Substantia nigra (tissue), 51 donors: ENCODE measurements at places on chromosomes 1 and 21.

- DNase-seq = no peak
Observed at GRCh38 chr1:7688659-7689058, 82.4 kb upstream of the VAMP3 start.

DNA sequence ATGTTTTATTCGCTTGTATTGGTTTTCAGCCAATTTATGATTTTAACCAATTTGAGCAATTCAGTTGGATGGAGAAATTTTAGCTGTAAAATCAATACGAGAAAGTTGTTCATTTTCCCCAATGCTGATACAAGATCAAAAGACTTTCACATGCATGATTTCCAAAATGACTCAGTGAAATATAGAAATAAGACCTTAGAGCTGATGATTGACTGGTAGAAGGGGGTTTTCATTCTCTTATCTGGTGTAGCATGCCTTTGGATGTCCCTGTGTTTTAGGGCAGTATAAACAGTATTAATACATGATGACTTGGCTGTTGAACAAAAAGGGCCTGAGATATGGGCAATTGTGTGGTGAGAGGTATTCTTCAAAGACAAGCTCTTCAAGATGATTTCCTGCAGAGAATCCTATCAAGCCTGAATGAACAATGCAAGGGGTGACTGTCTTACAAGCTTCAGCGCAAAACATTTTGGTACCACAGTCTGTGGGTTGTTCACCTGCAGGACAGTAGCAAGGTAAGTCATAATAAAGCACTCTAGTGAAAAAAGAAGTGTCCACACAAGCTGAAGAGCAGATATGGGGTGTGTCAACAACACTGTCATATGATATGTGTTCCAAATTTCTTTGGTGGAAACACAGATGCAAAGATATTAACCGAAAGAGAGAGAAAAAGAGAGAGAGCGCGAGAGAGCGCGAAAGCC lies 156.2 kb downstream of the TNFSF18 start:
- DNase-seq = no peak

DNA sequence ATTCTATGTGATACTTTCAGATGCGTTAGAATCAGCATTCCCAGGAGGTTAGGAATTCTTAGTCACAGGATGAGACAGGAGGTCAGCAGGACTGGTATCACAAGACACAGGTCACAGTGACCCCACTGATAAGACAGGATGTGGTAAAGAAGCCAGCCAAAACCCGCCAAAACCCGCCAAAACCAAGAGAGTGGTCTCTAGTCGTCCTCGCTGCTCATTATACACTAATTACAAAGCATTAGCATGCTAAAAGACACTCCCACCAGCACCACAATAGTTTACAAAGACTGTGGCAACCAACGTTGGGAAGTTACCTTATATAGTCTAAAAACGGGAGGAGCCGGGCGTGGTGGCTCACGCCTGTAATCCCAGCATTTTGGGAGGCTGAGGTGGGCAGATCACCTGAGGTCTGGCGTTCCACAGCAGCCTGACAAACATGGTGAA lies 13.9 kb upstream of the ACTA1 start:
- DNase-seq = no peak

DNA sequence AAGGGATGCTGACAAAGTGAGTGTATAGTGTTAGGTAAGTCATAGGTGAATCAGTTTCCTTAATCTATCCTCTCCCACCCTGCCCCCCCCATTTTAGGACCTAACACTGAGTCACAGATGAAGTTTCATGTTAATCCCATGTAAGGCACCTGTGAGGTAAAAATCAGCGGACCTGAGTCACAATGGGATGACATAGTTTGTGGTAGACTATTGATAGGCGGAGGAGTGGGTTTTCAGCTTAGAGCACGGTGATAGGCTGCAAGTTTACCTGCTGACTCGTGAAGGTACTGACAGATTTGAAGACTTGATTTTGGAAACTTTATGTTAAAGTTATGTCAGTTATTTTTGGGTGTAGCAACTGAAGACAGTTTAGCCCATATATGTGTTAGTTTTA lies 1.7 kb downstream of the TOR1AIP1 start:
- no peak for DNase-seq

DNA sequence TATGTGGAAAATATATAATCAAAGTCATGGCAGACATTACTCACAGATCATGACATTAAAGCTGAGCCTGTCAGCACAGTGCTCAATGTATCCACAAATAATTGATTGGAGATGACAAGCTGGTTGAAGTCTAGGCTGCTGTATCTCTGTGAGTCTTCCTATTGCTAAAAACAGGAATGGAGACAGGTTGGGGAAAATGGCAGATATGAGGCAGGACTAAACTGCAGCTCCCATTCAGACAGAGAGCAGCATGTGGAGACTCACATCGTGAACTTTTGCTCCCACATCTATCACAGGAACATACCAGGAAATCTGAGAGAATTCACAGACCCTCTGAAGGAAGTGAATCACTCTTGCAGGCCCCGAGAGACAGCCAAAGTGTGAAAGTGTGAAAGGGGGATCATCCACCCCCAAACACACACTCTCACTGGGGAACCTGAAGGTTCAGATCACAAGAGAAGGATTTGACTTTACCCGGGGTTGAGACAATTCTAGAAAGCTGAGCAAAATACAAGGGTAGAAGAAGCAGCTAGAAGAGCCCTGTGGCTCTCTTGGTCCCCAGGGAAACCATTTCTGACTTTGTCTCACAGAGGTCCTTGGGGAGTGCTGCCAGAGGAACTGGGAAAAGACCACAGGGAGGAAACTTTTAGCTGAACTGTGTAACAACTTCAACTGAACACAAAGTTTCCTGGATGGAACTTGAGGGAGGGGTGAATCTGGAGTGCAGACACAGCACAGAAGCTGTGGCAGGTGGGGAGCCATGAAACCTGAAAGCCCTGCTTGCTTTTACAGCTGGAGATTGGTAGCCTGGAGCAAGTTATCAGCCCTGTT lies 173.4 kb downstream of the S1PR1 start:
- DNase-seq = no peak

- DNase-seq = no peak
Observed at GRCh38 chr1:171576144-171576543, 45.9 kb upstream of the MYOCOS start.

DNA sequence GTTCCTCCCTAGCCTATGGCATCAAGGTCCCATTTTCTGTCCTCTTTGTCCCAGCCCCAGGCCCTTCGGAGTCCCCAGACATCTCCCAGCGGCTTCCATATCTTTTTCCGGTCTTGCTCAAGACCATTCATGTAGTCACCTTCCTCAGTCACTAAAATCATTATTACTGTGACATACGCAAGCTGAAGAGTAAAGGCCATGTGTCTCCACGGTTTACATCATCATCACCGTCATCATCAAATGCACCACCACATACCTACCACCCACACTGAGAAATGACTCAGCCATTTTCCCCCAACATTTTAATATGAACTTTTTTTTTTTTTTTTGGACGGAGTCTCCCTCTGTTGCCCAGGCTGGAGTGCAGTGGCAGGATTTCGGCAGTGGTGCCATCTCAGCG lies 43.4 kb downstream of the FHAD1 start:
- no peak for DNase-seq

- DNase-seq = no peak
Observed at GRCh38 chr21:37219761-37220432, 47.2 kb downstream of the VPS26C start.

- no peak for DNase-seq
Observed at GRCh38 chr1:114892194-114892918, 37.7 kb downstream of the SYCP1 start.

DNA sequence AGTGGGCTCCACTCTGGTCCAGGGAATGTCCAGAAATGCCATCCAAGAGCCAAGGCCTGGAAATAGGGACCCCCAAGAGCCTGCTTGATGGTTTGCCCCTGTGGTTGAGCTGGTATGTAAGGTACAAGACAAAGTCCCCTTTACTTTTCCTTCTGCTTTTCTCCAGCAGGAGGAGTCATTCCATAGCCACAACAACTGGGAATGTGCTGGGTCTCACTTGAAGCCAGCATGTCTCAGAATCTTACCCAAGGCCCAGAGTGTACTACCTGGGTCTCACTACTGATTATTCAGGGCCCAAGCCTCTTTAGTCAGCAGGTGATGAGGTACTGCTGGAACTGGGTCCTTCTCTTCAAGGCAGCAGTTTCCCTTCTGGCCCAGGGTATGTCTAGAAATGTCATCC lies 62.1 kb upstream of the CD55 start:
- DNase-seq = no peak

GRCh38 chr1:200173097-200173618 lies 145.6 kb downstream of the NR5A2 start:
- no peak for DNase-seq

DNA sequence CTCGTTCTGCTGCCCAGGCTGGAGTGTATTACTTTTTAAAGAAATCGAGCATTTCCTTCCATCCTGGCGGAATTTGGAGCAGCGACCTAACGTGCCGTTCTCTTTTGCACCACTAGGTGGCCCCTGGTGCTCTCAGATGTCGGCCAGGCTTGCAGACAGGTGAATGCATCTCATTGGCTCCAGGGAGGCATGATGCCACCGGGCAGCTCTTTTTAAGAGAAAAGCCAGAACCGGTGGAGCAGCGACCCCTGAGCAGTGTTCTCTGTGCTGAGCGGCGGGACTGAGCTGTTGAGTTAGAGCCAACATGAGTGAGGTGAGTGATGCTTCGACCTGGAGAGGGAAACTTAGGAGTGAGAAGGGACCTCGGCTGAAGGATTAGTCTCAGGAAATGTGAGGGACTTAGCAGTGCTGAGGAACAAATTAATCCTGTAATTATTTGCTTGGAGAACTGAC lies at the start of gene PCP4:
Gene PCP4 (plus strand): TSS at position 241 of the 453 bp plus-strand sequence. CDS start 64 bp downstream, at position 305.
- peak; percentile 23 for DNase-seq

GRCh38 chr1:86205741-86206140 lies 49.2 kb upstream of the COL24A1 start:
- DNase-seq = no peak

DNA sequence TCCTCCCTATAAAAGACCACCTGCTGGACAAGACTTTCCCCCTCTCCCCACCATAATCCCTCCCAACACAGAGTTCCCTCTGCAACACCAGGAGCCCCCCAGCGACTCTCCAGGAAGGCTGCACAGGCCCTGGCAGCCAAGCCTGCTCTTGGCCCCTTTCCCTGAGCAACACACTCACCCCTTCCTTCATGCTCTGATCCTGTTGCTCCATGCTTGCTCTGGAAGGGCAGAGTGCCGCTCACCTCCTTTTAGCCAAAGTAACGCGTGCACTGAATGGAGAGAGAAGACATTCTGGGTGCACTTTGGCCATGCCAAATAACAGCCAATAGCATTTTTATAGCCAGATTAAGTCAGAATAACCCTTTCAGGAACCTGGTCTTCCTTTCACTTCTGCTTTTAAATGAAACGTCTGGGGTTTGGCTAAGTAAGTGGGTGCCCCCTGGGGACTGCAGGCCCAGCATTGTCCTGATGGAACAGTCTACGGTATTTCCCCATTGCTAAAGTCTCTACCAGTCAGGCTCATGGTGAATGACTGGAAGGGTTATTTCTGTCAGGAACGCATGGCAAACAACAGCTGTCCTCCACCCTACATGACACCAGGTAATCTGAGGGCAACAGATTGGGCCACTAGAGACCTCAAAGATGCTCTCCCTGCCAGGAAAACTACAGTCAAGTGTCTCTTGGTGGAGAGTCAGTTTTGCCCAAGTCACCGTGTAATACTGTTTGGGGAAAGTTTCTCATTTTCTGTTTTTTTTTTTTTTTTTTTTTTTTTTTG lies at the start of gene SLC2A5:
Gene SLC2A5 (minus strand): TSS at position 310 of the 775 bp plus-strand sequence. CDS start 99 bp downstream, at position 211.
- DNase-seq = peak; percentile 28

DNA sequence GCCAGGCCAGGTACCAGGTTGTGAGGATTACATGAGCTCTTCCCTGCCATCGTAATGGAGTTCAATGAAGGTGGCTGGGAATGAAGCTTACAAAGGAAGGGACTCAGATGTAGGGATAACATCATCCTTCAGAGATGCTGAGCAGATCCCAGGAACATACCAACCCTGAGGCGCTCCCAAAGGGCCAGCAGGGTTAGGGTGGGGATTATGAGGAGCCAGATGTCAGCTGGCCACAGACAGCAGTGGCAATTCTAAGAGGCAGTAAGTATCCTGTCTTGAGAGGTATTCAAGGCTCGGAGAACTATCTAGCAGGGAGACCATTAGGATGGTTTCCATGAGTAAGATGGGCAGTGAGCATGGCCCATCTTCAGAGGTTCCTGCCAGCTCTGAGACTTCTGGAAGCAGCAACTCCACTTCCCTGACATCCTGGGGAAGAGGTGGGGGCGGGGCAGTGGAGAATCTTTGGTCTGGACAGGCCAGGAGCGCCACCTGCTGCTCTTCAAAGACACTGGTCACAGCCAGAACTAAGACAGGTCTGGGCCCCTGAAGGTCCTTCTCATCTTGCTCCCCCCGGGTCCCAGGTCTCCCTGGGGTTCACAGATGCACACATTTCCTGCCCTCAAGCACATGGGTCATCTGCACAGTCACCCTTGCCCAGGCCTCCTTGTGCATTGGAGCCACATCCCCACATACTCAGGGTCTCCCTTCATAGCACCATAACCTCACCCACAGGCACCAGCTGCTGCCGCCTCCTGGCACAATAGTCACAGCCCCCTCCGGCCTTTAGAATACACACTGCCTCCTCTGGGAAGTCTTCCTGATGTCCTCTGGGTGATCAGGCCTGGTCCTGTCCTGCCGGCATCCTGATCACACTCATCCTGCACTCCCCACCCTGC lies 2.7 kb upstream of the SDC3 start:
- peak; percentile 77 for DNase-seq

DNA sequence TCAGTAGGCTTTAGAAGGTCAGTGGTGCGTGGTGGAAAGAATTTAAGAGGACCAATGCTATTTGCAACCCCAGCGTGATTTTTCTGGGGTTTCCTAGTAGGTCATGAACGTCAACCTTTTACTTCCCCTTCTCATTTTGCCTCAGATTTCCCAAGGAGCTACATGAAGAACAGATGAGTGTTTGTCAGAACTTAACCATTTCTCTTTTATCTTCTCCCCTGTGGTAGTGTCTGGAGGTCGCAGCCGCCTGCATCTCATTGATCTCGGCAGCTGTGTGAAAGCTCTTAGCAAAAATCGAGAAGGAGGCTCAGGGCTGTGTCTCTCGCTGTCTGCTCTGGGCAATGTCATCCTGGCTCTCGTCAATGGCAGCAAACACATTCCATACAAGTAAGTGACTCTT lies 491.1 kb downstream of the KIF26B start:
- DNase-seq = no peak

DNA sequence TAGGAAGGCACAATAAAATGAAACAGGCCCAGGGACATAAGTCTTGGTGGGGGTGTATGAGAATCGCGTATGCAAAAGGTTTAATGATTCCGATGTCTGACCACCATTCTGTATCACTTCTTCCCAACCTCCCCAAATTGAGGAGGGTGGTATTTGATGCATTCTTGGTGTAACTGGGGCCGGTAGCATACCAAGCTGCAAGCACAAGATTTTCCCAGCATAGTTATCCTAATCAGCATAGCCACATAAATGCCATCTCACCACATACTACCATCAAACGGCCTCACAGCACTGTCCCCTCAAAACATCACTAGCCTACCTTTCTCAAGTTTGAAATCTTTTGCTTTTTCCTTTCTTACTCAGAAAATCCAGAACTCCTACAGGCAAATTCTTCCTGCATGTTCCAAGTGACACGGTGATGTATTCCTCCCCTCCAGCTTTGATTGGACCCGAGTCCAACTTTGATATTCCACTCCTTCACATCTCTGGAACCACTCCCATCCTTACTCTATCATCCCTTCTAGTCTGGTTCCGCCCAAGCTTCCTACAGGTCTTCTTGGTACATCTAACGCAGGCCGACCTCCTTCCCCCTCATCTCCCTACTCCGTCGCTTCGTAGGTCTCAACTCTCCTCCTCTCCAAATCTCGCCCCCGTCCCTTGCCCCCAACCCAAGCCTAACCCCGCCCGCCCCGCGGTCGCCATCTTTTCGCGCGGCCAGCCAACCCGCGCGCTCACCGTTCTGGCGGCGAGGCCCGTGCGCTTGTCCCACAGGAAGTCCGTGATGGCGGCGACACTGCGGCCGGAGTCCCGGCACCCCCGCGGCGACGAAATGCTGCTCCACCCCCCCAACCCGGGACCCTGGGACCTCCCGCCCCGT lies 600 bp downstream of the CLK2 start:
- no peak for DNase-seq
